ENCODE measurements at places on chromosomes 2 and 18. TPM values are rescaled to one million over a fixed set of nuclear protein-coding genes. Genes with fewer than 3 reads are reported as not detected.

The ZDBF2 gene
- 13.2 TPM for total RNA-seq

DNA sequence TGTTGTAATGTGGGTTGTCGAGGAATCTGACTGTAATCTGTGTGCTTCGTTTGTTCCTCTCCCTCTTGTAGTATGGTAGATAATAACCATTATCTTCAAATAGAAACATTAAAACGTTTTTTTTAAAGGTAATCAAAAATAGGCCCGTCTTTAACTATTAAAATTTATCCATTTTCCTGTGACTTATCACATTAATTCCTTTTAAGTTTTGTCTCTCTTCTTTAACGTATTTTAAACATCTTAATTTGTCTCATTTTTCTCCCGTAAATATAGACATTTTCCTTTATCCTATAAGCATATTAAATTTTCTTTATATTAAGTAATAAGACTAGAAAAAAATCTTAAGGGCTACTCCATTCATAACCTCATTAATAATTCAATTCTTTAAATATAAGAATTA lies 41.3 kb downstream of the EIF2AK3 start:
- H3K27me3 ChIP-seq: no peaks in the 10 kb centered on the region
- no peak overlapping the region for H3K27ac ChIP-seq
- no peak overlapping the region for H3K4me3 ChIP-seq
- H3K36me3 ChIP-seq: peaks cover 37% of the 10 kb centered on the region

DNA sequence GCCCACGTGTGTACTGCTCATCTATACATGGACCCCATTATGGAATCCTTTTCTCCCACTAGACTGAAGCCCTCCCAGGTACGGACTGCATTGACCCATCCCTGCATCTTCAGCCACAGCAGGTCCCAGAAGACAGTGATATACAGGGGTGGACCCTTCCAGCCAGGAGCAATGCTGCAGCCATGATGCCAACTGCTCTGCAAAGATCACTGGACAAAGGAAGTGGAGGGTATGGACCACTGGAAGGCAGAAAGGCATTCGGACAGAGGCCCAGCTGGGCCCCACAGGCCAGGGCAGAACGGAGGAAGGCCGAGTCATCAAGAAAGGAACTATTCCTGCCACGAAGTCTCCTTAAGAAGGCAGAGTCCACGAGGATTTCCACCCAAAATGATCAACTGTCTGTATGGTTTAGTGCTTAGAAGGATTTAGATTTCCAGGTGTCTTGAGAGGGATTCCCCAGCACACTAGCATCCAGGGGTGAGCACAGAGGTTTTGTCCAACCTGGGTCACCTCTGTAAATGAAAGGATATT lies 93.4 kb downstream of the TWIST2 start:
- no peaks in the 10 kb centered on the region for H3K4me1 ChIP-seq
- H3K27ac ChIP-seq: no peak overlapping the region
- no peak overlapping the region for H3K4me3 ChIP-seq
- H3K27me3 ChIP-seq: no peaks in the 10 kb centered on the region
- no peaks in the 10 kb centered on the region for H3K36me3 ChIP-seq

- DNase-seq: no peak
- H3K4me1 ChIP-seq: no peaks in the 10 kb centered on the region
- H3K27me3 ChIP-seq: no peaks in the 10 kb centered on the region
- H3K27ac ChIP-seq: no peak overlapping the region
- no peaks in the 10 kb centered on the region for H3K36me3 ChIP-seq
Observed at GRCh38 chr2:23137166-23137565, 247.8 kb upstream of the KLHL29 start.
